ENCODE measurements at places on chromosomes 16 and 17.

DNA sequence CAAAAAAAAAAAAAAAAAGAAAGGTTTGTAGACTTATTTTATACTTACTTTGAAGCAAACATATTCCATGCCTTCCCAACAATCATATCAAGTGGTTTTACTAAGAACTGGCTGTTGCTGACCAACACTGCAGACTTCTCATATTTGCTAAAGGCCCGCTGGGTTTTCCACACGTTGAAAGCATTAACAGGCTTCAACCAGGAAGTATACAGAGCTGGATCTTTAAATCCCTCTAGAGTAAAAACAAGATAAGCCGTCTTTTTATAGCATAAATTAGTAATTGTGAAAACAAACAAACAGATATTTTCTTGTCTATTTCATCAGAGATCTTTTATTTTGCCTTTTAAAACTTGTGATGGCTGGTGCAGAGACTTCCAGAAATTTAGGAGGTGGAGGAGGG, 29.1 kb downstream of the TUBD1 start:
- no peak for DNase-seq

- no peak for DNase-seq
These were observed 2286.4 kb downstream of the TP53TG3F start for GRCh38 chr16:35745821-35746248.

- no peak for DNase-seq
These were observed 25.6 kb upstream of the CACNG1 start for GRCh38 chr17:67018471-67019434.

GRCh38 chr16:66309-67182, 5.9 kb downstream of the RHBDF1 start:
- DNase-seq, result no peak

DNA sequence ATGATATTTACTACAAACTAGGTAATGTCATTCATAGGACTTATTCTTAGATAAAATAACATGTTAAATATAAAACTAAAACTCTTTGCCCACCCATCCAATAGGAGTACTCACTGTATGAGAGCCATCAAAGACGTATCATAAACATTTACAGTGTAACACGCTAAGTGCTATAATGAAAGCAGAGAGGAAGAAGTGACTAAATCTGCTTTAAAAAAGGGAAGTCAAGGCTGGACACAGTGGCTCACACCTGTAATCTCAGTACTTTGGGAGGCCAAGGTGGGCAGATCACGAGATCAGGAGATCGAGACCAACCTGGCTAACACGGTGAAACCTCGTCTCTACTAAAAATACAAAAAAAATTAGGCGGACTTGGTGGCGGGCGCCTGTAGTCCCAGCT, 32.4 kb downstream of the SPAG9 start:
- DNase-seq, result no peak

DNA sequence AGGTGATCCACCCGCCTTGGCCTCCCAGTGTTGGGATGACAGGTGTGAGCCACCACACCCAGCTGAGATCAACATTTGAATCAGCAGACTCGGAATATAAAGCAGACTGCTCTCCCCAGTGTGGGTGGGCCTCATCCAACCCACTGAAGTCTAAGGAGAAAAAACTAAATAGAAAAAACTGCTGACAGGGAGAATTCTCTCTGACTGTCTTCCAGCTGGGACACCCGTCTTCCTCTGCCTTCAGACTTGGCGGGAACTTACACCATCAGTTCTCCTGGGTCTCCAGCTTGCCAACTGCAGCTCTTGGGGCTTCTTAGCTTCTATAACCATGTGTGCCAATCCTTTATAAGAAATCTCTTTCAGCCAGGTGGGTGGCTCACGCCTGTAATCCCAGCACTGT, 90.7 kb downstream of the MRM3 start:
- DNase-seq, result no peak

DNA sequence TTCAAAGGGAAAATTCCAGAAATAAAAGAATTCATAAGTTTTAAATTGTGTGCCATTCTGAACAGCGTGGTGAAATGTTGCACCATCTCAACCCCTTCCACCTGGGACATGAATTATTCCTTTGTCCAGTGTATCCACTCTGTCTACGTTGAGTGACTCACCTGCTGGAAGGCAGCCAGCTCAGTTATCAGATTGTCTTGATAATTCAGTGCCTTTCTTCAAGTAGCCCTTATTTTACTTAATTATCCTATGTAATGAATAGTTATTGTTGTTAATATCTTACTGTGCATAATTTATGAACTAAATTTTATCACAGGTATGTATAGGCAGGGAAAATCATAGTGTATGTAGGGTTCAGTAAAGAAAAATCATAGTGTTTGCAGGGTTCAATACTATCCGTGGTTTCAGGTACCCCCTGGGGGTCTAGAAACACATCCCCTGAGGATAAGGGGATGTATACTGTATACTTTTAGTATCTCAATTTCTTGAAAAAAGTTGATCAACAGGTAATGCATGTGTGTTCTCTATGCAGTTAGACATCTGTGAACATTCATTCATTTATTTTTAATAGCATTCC, 7.7 kb upstream of the PCTP start:
- no peak for DNase-seq

DNA sequence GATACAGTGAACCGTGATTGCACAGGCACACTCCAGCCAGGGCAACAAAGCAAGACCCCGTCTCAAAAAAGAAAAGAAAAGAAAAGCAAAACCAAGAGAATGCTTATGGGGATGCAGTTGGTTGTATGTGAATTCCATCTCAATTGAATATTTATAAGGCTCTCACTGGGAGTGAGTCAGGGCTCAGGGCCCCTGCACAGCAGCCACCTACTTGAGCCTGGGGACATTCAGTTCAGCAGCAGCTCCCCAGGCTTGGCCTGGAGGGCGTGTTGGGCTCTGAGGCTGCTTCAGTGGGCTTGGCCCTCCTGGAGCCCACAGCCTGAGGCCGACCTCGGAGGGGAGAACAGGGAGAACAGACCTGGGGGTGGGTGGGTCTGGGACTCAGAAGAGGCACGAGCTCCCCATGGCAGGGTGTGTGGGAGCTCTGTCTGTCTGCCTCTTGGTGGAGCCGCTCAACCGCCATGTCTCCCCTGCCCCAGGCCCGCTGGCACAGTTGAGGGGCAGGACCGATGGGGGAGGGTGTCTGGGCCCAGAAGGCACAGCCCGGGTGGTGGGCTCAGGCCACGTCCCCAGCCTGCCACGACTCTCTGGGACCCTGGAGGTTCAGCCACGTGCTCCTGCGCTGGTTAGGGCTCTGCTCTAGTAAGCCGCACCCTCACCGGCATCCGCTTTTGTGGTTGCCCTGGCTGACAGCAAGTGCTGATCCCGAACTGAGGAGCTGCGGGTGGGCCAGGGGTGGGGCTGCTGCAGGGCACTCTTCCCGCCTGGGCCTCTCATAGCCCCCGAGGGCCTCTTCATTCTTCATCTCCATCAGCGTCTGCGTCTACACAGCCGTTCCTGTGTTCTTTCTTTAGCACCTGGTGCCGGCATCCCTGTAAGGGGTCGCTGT, 24.8 kb downstream of the ZFPM1 start:
- no peak for DNase-seq

DNA sequence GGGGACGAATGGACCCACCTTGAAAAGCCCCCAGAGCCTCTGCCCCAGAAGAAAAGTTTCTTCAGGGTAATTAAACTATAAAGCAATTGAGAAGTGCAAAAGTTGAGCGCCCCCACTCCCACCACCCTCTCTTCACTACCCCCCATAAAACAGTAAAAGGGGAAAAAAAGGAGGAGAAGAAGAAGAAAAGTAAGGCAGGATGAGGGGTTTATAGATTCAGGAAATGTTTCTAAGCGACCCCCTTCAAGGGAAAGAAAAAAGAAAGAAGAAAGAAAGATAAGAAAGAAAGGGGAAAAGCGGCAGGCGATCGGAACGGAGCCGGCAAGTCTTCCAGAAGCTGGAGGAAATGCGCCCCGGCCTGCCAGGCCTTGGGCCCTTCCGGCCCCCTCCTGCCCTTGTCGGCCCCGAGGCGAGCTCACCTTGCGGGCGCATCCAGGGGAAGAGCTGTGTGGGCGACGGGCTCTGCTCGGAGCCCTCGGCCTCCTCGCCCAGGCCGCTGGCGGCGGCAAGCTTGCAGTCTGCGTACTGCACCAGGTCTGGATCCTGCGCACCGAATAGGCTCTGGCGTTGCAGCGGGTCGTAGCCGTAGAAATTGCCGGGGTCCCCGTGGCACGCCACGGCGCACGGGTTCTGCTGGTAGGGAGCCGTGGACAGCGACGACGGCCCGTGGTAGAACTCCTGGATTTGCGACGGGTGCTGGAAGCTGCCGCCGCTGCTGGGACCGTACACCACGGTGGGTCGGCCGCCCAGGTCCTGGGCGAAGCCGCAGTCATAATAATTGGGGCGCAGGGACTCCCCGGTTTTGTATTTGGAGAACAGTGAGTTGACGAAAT, 1.0 kb downstream of the HOXB8 start:
- DNase-seq, result no peak

DNA sequence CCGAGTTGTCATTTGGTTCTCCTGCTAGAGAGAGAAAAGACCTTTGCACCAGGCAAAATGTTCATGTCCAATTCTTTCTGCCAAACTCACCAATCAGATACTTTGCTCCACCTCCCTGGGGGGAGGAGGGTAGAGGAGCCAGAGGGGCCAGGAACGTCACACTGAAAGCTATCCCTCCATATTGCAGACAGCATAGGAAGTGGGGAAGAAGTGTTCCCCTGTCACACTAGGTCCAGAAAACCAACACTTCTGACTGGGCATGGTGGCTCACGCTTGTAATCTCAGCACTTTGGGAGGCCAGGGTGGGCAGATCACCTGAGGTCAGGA, 9.5 kb downstream of the HSD17B2 start:
- DNase-seq, result no peak

DNA sequence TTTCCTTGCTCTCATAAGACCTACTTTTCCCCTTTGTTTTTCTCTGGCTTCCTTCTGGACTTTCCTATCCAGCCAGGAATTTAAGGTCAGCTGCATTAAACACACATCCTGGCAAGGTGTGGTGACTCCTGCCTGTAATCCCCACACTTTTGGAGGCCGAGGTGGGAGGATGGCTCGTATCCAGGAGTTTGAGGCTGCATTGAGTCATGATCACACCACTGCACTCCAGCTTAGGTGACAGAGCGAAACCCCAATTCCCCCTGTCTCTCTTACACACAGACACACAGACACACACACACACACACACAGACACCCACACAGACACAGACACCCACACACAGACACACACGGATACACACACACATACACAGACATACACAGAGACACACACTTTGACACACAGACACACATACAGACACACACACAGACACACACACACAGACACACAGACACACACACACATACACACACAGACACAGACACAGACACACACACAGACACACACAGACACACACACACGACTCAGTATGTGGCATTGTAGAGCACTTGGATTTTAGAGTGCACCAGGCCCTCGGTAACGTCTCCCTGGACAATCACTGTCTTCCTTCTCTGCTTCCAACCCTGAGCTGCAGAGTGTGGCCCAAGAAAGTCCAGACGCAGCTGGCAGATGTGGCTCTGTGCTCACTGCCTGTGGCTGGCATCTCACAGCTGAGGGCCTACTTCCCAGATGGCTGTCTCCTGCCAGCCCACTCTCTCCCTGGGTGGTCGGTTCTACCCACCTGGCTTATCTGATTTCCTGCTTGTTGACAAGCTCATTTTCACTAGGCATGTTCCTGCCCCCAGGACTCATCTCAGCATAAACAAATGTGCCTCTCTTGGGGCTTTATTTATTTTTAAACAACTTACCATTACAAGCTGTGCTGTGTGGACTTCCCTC, 39.0 kb downstream of the NLRP1 start:
- DNase-seq, result no peak
